ENCODE measurements at places on chromosomes 3 and 15.

- no peaks in the 10 kb centered on the region for H3K27me3 ChIP-seq
- no peak for DNase-seq
- H3K4me3 ChIP-seq: no peak overlapping the region
- no peak overlapping the region for H3K27ac ChIP-seq
- no peaks in the 10 kb centered on the region for H3K36me3 ChIP-seq
Measured at GRCh38 chr3:117059956-117060270, 350.3 kb downstream of the TUSC7 start.

DNA sequence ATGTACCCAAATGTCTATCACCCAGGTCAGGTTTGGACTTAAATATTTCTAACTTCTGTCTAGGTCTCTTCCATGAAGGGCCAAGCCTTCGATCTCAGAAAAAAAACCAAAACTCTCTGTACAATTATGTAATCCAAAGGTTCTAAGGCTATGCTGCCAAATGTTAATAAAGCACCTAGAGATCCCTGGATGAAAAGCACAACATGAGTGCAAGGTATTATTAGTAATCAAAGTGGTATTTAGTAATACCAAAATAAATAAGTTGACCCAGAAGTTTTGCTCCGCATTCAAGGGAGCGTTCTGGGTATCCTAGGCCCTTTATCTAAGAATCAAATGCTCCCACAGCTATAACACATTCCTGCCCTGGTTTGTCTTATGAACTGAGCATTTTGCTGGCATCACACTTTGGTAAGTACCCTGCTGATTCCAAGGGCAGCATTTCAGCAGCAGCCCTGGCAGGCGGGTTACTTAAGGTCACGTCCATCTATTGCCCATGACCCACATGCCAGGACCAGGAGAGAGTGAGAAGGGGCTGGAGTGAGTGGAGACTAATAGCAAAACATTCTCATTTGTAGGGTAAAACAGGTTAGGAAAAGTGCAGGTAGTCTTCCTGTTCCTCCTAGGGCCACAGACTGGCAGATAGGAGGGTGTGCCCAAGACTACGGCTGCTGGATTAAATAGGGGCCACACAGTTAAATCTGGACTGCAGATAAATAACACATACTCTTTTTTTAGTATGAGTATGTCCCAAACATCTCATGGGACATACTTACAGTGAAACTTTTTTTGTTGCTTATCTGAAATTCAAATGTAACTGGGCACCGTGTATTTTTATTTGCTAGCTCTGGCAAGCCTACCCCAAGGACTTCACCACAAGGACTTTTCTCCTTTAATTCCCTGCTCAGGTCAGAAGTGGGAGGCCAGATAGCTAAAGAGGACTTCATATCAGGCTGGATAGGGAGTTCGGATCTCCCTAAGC, 76.0 kb upstream of the SNRK start:
- no peaks in the 10 kb centered on the region for H3K4me1 ChIP-seq
- H3K4me3 ChIP-seq: no peak overlapping the region
- no peak overlapping the region for H3K27ac ChIP-seq
- DNase-seq: no peak

GRCh38 chr3:124451630-124452317, 278.5 kb upstream of the UMPS start:
- H3K4me1 ChIP-seq: no peaks in the 10 kb centered on the region
- DNase-seq: no peak
- H3K36me3 ChIP-seq: no peaks in the 10 kb centered on the region
- no peak overlapping the region for H3K27ac ChIP-seq

GRCh38 chr3:49713336-49714105, 6.0 kb downstream of the AMIGO3 start:
- H3K27me3 ChIP-seq: no peaks in the 10 kb centered on the region
- peaks cover 79% of the 10 kb centered on the region for H3K36me3 ChIP-seq
- H3K27ac ChIP-seq: no peak overlapping the region
- no peak overlapping the region for H3K4me3 ChIP-seq

- H3K27me3 ChIP-seq: no peaks in the 10 kb centered on the region
- H3K36me3 ChIP-seq: peaks cover 20% of the 10 kb centered on the region
- peaks cover 15% of the 10 kb centered on the region for H3K4me1 ChIP-seq
- peak overlapping the region; percentile 80 for H3K4me3 ChIP-seq
- DNase-seq: no peak
Measured at GRCh38 chr3:12840591-12841148, 695 bp downstream of the RPL32 start.

GRCh38 chr3:47409688-47410416, 29.0 kb downstream of the PTPN23 start:
- peaks cover 26% of the 10 kb centered on the region for H3K4me1 ChIP-seq
- H3K4me3 ChIP-seq: no peak overlapping the region
- H3K27me3 ChIP-seq: no peaks in the 10 kb centered on the region
- no peak overlapping the region for H3K27ac ChIP-seq

Data from spinal cord (tissue), 10 donors.